Stimulated activated CD8-positive, alpha-beta memory T cell treated with anti-CD3 and anti-CD28 coated beads, Interleukin-4, amount 100 ng/mL, for 1 hour (primary cell): ENCODE measurements at places on chromosomes 5 and 9.

DNA sequence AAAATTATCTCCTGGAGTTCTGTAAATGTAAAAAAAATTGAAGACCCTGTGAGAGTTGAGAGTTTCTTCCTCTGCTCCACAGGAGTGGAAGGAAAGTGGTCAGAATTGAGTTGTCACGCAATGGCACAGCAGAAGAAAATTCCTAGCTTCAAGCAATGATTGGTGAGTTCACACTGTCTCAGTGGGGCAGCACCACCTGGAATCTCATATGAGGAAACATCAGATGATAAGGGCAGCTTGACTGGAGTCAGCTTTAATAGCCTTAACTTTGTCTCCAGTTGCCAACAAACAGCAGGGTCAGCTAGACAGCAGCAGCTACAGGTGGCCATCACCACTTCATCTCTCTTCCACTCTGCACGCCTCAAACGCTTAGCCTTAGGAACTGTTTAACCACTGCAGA is 211.1 kb downstream of the EFNA5 start:
- DNase-seq: no peak

- no peak for DNase-seq
These were observed 307.9 kb downstream of the FBXL7 start for GRCh38 chr5:15807871-15808270.

DNA sequence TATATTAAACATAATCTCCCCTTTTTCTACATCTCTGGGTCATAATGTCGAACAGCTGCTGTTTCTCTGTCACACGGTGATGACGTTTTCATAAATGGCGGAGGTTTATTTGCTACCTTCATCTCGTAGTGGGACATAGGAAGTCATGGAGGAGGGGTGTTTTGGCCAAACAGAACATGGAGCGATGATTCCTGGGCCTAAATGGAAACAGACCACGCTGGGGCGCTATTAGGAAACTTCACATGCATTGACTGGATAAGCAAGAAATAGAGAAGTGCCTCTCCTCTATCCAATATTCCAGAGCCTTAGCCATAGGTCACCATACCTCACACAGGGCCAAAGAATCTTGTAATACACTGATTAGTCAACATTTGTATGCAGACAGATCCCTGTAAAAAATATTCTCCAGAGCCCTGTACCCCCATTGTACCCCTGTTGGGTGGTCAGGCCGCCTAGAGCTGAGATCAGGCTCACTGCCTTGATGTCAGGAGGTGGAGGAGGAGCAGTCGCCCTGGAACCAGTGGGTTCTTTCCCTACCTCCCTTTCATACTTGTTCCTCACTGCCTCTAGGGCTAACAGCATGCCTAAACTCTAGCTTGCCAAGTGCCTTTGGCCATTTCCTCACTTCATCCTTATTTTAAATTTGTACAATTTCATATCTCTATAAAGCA is 77.8 kb upstream of the SPIN1 start:
- DNase-seq: no peak

DNA sequence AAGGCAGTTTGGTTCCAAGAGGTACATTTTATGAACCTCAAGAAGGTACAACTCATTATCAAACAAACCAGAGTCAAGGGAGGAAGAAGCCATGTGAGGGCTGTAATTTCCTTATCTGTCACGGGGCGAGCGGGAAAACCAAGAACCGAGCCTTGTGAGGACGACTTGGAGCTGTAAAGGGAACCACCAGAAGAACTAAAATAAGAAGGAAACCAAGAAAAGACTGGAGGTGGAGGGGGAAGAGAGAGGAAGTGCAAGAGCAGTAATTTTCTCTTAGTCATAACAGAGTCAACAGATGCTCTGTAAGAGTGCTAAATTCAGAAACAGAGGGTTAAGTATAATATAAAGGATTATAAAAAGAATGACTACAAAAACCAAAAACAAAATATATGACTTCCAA is 127.1 kb downstream of the DIRAS2 start:
- DNase-seq: no peak

DNA sequence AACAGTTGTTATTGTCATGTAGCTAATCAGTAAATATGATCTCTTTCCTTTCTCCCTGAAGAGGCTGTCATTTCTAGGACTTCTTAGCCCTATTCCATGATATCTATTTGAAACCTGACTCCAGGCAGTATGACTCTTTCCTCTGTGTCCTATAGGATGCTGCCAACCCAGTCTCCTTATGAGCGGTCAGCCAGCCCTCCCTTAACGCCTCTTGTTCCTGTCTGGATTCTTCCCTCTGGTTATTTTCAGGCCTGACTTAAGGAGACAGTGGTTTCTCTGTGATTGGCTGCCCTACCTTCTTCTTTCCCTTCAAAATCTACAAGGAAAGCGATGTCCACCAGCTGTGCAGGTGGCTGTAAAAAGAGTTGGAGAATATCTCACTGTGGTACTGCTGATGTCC is 19.4 kb upstream of the C5orf63 start:
- DNase-seq: no peak

DNA sequence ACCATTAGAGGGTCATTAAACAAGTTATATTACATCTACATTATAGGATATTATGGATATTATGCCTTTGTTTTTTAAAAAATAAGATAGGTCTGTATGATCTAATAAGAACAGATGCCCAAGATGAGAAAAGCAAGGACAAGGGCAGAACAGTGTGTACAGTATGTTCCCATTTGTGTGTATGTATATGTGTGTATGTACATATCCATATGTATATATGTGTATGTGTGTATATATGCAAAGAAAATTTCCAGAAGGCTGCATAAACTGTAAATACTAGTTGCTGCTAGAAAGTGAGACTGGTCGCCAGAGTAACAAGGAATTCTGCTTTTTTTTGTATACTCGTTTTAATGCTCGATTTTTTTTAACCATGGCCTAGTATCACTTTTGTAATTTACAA is 58.1 kb upstream of the GLIS3 start:
- DNase-seq: no peak

DNA sequence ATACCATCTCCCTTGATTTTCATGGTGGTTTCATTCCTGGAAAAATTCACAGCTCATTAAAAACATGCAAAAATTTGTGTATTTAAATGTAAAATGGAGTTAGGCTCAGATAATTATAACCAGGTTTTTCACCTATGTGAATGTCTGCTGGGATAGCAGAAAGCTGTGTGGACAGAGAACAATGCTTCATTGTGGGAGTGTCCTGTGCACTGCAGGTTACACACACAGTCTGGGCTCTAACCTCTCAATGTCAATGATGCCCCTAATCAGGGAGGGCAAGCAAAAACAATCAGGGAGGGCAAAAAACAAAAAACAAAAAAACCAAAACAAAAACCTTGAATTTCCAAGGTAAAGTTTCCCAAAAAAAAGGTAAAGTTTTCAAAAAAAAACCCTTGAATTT is 158.9 kb upstream of the KLF9 start:
- no peak for DNase-seq

DNA sequence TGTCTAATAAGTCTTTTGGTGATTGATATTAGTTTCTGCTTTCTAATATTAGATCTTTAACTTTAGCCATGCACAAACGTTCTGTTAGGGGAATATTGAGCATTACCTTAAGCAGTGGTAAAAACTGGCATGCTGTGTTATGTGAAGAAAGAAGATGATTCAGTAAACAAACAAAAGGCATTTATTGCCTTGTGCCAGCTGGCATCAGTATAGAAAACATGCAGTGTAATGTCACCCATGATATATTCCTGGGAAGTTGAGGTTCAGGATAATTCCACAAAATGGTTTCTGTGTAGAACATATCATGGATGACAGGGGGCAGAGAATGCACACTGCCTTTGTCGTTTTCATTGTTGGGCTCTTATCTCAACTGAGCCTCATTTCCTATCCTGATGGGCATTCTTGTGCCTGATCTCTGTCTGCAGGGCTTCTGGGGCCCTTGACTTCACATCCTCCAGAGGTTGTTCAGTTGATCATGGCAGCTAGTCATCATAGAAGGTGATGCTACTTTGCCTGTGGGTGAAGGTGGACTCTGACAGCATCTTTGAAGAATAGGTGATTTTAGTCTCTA is 24.2 kb downstream of the LRRTM2 start:
- no peak for DNase-seq

- no peak for DNase-seq
These were observed 8.0 kb downstream of the PTCD2 start for GRCh38 chr5:72328172-72328571.

- no peak for DNase-seq
These were observed 674 bp downstream of the C5orf15 start for GRCh38 chr5:133967698-133968203.

GRCh38 chr5:96321345-96321744 is 111.7 kb downstream of the PCSK1 start:
- no peak for DNase-seq

- no peak for DNase-seq
These were observed 80.2 kb downstream of the PRKACG start for GRCh38 chr9:68933434-68934328.

- no peak for DNase-seq
These were observed 59.9 kb downstream of the PBX3 start for GRCh38 chr9:125807079-125807478.

- DNase-seq: no peak
These were observed 302.8 kb upstream of the RASA1 start for GRCh38 chr5:86964889-86965288.

DNA sequence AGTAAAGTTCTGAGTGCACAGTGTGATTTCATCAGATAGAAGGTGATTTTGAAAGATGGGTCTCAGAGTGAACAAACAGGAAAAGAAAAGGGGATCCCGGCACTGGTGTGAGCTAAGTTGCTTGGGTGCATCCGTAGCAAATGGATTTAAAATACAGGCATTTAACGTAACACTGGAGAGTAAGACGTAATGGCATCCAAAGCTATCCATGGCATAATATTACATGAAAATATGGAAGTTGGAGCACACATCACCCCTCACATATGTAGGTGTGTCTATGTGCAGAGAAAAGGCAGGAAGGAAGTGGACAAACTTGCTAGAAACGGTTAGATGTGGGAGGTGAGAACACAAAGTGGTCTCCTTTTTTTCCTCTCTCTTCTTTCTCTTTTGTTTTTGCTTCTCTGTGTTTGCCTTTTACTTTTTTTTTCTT is 38.2 kb upstream of the SEMA4D start:
- no peak for DNase-seq

- DNase-seq: no peak
These were observed 39.5 kb upstream of the IQGAP2 start for GRCh38 chr5:76363352-76364225.

GRCh38 chr9:89610391-89610925 is 5.6 kb downstream of the GADD45G start:
- no peak for DNase-seq

- DNase-seq: no peak
These were observed 116.9 kb upstream of the MEF2C start for GRCh38 chr5:88999853-89000252.

- no peak for DNase-seq
These were observed 459.0 kb downstream of the TLE4 start for GRCh38 chr9:80030801-80031200.

DNA sequence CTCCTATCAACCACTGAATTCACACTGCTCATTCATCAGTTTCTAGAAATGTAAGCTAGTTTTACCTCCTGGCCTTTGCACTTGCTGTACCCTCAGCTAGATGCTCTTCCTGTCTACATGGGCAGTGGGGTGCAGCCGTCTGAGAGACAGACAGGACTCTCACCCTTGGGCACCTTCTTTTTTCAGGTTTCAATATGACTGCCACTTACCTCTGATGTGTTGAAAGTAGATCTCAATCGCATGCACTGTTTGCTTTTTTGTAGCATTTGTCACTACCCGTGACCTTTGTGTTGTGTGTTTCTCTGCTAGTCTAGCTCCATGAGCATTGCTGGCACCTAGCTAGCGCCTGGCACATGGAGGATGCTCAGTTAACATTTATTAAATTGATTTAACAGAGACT is 403.1 kb upstream of the TRPC7 start:
- no peak for DNase-seq

DNA sequence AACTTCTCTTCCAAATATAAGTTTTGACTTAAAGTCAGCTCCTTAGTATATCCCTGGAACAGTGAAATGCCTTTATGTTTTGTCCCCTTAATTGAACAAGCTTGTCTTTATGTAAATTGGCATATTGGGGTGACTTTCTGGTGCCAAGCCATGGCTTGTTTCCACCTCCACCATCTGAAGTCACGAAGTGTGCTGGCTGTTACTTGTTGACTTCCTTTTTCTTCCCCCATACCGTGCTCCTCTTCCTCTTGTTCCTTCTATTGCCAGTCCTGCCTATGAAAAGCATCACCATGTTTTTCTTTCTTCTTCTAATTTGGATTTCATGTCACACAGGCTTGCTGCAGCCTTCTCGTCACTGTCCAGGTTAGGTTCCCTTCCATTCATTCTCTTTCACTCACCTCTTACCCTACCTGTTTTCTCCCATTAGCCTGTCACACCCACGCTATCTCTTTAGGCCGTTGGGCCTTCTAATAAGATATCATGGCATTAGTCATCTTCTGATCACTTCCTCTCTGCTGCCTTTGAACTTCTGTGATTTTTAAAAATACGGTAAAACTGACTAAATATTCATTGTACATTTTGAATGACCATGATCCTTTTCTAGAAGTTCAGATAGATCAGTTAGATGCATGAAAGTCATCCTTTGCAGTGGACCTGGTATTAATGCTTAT is 48.1 kb downstream of the IQGAP2 start:
- DNase-seq: no peak

- no peak for DNase-seq
These were observed 473.8 kb upstream of the PTPRD start for GRCh38 chr9:11086561-11086960.

- no peak for DNase-seq
These were observed 120.6 kb upstream of the ASTN2 start for GRCh38 chr9:117535434-117535833.

GRCh38 chr5:154647114-154647760 is 107.9 kb upstream of the LARP1 start:
- DNase-seq: peak; percentile 11

DNA sequence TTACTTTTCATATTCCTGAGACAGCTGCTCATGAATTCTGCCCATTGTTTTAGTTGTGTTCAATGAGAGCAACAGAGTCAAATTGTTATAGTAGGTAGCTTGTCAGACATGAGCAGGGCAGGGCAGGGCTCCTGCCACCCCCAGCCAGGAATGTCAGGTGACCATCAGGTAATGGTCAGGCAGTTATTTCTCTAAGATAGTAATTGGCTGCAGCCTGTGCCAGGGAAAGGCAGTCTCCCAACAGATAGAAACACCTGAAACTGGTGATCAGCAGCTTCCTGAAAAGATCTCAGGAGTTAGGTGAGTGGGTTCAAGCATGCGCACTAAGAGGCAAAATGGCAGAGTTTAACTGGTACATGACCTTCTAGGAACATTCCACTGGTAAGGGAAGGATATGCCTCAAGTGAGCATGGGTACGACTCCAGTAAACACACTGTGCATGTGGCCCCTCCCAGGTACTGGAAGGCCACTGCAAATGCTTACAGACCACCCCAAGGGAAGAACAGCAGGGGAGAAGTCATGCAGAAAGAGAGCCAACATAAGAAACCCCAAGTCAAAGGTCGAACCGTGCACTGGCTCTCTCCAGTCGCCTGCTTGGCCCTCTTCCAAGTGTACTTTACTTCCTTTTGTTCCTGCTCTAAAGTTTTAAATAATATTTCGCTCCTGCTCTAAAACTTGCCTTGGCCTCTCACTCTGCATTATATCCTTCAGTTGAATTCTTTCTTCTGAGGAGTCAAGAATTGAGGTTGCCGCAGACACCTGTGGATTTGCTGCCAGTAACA is 25.1 kb downstream of the CARTPT start:
- DNase-seq: no peak
